Aorta (tissue), 5 donors: ENCODE measurements at places on chromosomes 12 and 14. TPM values are rescaled to one million over a fixed set of nuclear protein-coding genes. Genes with fewer than 3 reads are reported as not detected.
A peak's percentile ranks its signal among the peaks of the same experiment; 100 is the strongest.

- DNase-seq, result peak; percentile 94
Observed at GRCh38 chr12:12916135-12916944, 25.0 kb downstream of the GPRC5A start.

The GLIPR1L1 gene
- polyA plus RNA-seq, result not detected

DNA sequence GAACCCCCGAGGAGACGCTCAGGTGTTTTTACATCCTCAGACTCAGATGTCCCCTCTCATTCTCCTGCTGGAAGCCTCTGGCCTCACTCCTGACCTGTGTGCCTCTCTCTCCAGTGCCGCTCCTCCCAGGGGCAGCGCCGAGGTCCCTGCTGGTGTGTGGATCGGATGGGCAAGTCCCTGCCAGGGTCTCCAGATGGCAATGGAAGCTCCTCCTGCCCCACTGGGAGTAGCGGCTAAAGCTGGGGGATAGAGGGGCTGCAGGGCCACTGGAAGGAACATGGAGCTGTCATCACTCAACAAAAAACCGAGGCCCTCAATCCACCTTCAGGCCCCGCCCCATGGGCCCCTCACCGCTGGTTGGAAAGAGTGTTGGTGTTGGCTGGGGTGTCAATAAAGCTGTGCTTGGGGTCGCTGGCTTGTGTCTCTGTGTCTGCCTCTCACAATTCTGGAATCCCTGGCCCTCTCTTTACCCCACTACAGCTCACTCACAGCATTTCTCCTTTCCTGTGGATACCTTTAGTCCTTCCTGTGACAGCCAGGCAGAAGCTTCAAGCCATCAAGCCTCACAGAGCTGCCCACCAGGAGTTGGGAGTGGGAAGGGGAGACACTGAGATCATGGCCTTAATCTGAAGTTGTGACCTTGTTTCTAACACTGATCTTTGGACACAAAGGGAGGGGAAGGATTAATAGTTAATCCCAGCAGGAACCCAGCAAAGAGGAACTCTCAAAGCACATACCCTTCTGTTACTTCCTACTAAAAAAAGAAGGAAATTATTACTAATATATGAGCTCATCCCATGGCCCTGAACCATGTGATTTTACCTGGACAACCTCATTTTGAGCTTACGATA is 1.1 kb upstream of the SOAT2 start:
- no peak for DNase-seq

DNA sequence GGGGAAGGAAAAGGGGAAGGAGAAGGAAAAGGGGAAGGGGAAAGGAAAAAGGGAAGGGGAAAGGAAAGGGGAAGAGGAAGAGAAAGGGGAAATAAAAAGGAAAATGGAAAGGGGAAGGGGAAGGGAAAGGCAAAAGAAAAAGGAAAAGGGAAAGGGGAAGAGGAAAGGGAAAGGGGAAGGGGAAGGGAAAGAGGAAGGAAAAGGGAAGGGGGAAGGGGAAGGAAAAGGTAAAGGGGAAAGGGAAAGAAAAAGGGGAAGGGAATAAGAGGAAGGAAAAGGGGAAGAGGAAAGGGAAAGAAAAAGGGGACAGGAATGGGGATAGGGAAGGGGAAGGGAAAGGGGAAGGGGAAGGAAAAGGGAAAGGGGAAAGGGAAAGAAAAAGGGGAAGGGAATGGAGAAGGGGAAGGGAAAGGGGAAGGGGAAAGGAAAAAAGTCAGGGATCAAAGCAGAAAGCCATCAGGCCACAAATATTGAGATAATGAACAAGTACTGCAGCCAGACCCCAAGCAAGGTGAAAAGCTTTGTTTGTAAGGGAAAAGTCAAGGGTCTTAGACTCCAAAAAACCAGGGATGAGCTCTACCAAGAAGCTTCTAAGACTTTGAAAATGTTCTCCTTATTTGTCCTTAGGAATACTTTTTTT is 20.0 kb downstream of the DICER1 start:
- no peak for DNase-seq

The RIMBP2 gene
- polyA plus RNA-seq, result not detected

DNA sequence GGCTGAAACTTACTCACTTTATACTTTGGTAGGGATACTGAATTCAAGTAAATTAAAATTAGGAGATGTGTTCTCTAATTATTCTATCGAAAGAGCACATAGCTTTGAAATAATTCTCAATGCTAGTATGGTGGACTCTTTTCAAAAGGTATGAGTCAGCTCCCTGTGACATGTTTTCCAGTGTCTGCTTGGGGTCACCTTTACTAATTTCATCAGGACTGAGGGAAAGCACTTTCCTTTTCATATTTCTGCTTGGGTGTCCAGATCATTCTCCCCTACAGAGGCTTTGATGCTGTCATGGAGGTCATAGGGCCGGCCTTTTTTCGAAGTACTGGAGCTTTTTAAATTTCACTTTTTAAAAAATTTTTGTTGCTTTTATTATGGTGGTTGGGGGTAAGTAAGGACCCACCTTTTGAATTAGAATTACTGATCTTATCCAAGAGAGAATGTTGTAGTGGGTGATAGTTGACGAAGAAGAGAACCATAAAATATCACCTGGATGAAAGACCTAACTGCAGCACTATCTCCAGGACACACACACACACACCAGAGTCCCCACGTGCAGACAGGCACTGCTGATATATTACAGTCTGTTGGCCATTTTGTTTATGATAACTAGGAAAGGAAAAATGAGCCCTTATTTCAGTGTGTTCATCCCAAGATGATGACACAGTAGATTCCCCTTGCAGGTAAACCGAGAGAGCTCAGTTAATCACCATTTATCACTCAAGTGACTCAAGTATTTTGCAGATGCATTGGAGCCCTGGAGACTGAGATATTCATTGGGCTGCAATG is 558.6 kb downstream of the DIO2 start:
- DNase-seq, result no peak

- no peak for DNase-seq
Observed at GRCh38 chr14:93619176-93619793, 169.0 kb downstream of the PRIMA1 start.

DNA sequence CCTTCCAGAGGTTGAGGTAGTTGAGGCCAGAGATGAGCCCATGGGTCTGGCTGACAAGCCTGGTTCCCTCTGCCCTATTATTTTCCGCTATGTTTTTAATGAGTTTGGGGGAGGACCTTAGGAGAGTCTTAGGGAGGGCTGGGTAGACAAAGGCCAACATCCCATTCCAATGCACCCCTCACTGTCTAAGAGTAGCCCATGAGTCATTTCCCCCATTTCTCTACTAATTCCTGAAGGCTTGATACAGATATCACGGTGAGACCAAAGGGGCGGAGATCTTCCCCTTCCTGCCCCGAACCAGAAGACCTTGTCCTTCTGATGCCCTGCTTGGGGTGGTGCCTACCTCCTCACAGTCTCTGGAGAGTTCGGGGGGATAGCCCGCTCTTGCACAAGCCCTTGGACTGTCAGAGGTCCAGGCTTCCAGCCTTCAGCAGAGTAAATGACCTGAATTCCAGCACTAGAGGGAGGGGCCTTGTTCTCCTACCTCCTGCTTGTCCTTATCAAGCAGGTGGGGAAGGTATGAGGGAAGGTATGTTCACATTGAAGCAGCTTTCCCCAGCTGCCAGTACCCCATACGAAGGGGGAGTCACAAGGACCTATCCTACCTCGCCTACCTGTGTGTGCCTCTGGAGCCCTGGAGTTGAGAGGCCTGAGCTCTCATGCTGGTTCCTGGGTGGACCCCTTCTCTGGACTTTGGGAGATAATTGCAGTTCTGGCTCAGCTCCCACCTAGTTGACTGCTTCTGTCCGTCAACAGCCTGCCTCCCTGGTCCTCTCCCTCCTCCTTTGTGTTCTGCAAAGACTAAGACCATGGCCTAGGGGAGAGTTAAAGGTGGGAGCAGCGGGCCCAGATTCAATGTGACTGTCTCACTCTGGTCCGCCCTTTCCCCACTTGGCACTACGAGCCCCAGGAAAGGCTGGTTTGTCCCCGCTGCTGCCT is 3.7 kb downstream of the PSMB11 start:
- no peak for DNase-seq

GRCh38 chr12:20011200-20011599 is 357.1 kb upstream of the PDE3A start:
- DNase-seq, result no peak

GRCh38 chr14:94128216-94128839 is 1.1 kb downstream of the IFI27L2 start:
- no peak for DNase-seq
